Fibroblast of skin of right quadriceps (primary cell): ENCODE measurements at places on chromosomes 6 and 20.

- DNase-seq: no peak
These were observed 93.6 kb upstream of the TAB2 start for GRCh38 chr6:149223904-149224351.

DNA sequence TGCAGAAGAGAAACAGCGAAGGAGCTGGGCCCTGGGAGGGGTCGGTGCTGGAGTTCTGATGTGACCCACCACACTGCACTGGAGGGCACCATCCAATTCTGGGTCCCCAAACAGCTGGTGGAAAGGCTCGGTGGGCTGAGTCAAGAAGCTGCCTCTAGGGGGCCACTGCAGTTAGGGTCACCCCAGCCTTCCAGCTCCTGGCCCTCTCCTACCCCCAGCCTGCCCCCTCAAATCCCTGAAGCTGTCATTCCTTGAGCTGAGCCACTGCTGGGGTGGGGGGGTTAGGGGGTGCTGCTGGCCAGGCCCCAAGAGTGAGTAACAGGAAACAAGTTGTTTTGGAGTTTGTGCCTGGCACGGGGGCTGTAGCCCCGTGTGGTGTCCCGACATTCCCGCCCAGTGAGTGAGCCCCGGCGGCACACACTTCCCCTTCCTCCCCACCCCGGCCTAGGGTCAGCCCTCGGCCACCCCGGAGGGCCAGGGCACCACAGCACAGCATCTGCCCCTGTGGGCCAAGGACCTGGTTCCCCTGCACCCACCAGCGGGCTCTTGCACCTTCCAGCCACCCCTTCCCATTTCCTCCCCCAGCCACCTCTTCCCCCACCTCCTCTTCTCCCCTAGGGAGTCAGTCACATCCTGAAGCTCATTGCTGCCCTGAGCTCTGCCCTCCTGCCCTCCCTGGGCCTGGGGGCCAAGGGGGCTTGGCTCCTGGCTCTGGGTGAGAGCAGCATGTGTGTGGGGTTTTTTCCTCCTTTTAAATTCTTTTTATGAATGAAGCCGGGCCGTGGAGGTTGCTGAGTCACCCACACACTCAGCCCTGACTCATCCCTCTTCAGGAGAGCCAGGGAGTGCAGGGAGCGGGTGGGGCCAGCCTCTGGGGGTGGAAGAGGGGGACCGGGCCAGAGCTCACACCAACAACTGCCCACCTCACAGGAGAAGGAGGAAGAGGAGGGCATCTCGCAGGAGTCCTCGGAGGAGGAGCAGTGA is 4.6 kb downstream of the SMIM29 start:
- peak; percentile 91 for DNase-seq

DNA sequence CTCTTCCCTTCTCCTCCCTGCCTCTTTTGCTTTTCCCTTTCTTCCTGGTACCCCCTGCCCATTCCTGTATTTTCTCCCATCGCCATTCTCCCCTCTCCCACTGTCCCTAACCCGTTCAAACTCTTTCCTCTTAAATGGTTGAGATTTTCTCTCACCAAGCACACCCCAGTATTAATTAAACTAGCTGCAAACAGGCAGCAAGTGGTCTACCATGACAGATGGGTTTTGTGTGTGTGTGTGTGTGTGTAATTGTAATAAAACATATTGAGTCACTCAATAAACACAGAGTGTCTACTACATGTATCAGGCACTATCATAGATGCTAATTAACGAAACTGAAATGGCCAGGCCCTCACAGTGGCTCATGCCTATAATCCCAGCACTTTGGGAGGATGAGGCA is 6.7 kb downstream of the RAET1E start:
- no peak for DNase-seq

GRCh38 chr20:5376228-5376627 is 59.5 kb upstream of the PROKR2 start:
- no peak for DNase-seq

DNA sequence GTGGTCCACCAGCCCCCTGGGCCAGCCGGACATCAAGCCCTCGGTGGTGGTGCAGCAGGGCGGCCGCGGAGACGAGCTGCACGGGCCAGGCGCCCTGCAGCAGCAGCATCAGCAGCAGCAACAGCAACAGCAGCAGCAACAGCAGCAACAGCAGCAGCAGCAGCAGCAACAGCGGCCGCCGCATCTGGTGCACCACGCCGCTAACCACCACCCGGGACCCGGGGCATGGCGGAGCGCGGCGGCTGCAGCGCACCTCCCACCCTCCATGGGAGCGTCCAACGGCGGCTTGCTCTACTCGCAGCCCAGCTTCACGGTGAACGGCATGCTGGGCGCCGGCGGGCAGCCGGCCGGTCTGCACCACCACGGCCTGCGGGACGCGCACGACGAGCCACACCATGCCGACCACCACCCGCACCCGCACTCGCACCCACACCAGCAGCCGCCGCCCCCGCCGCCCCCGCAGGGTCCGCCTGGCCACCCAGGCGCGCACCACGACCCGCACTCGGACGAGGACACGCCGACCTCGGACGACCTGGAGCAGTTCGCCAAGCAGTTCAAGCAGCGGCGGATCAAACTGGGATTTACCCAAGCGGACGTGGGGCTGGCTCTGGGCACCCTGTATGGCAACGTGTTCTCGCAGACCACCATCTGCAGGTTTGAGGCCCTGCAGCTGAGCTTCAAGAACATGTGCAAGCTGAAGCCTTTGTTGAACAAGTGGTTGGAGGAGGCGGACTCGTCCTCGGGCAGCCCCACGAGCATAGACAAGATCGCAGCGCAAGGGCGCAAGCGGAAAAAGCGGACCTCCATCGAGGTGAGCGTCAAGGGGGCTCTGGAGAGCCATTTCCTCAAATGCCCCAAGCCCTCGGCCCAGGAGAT is 1.0 kb downstream of the POU3F2 start:
- no peak for DNase-seq

GRCh38 chr6:137784583-137784982 is 82.5 kb upstream of the TNFAIP3 start:
- DNase-seq: no peak

- DNase-seq: no peak
These were observed 31.8 kb downstream of the PSMF1 start for GRCh38 chr20:1150218-1150617.

DNA sequence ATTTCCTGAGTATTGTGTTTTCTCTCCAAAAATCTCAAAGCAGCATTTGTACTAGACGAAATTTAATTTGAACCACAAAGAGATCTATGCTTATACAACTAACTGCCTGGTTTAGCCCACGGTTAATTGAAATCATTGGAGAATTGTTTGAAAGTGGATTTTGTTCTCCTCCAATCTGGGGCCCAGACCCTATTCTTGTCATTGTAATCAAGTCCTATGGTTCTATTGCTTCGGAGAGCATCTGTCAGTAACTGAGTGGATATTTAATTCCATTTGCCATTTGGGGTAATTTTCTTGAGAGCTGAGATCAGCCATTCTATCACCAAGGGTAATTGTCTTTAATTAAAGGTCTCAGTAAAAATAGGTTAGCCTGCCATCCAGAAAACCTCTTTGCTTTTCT is 117.0 kb upstream of the KCNG1 start:
- no peak for DNase-seq
